Putamen (tissue), 1 donor: ENCODE measurements at places on chromosomes 2 and 18.

DNA sequence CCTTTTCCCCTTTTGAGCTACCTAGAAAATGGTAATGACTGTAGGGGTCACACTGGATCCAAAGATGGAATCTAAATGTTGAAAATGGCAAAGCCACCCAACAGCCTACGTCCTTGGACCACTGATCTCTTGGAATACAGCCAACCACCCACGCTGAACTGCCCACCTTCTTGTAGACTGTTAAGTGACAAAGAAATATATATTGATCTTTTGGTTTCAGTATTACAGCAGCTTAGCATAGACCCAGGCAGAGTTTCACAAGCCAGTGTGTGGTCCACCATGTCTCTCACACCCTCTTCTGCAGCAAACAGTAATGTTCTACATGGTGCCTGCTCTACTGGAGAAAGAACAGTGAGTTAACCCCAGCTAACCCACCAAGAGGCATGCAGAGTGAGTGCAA is 20.2 kb downstream of the CACNB4 start:
- no peak for DNase-seq

DNA sequence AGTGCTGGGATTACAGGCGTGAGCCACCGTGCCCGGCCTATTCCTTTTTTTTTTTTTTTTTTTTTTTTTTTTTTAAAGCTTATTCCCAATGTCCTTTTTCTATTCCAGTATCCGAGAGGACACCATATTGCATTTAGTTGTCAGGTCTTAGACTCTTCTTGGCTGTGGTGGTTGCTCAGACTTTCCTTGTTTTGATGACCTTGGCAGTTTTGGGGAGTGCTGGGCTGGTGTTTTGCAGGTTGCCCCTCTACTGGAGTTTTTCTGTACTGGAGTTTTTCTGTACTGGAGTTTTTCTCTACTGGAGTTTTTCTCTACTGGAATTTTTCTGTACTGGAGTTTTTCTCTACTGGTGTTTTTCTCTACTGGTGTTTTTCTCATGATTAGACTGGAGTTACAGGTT is 149.2 kb downstream of the TANC1 start:
- DNase-seq: no peak

- DNase-seq: no peak
Measured at GRCh38 chr18:58041633-58042032, 2.4 kb upstream of the NEDD4L start.

GRCh38 chr2:41101281-41101680 is 649.4 kb upstream of the SLC8A1 start:
- no peak for DNase-seq

GRCh38 chr2:17821535-17822444 is 5.5 kb downstream of the MSGN1 start:
- no peak for DNase-seq

GRCh38 chr2:201939453-201939941 is 94.2 kb upstream of the FZD7 start:
- DNase-seq: no peak

- peak; percentile 42 for DNase-seq
Measured at GRCh38 chr18:48428475-48429177, 19.4 kb upstream of the ZBTB7C start.

- DNase-seq: no peak
Measured at GRCh38 chr2:200814276-200814815, 2.6 kb downstream of the BZW1 start.

DNA sequence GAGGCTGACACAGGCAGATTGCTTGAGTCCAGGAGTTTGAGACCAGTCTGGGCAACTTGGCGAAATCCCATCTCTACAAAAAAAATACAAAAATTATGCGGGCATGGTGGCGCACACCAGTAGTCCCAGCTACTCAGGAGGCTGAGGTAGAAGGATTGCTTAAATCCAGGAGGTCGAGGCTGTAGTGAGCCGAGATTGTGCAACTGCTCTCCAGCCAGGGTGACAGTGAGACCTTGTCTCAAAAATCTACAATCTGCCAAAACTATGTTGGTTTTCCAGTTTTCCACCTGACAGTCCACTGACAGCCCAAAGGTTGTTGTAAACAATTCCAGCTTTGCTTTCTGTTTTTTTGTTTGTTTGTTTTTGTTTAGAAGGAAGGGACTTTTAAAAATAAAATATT is 51.3 kb downstream of the KCMF1 start:
- DNase-seq: no peak

DNA sequence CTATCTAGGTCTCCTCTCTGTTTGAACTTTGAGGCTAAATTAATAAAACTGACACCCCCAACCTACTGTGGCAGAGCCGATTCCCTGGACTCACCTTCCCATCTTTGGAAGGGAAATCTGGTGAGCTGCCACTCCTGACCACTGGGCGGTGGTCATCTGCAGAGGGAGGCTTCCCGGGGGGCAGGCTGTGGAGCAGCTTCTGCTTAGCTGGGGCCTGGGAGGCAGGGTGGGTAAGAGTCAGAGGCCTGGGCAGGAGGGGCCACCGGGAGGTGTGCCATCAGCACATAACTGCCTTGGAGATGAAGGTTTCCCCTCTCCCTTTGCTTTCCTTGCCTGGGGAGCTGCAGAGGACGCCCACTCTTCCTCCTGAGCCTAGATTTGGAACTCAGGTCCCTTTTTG is 2.3 kb upstream of the NPPC start:
- DNase-seq: no peak

- DNase-seq: no peak
Measured at GRCh38 chr2:49044350-49045079, 109.8 kb downstream of the FSHR start.

GRCh38 chr18:23136326-23137096 is 1.2 kb downstream of the CABLES1 start:
- no peak for DNase-seq

DNA sequence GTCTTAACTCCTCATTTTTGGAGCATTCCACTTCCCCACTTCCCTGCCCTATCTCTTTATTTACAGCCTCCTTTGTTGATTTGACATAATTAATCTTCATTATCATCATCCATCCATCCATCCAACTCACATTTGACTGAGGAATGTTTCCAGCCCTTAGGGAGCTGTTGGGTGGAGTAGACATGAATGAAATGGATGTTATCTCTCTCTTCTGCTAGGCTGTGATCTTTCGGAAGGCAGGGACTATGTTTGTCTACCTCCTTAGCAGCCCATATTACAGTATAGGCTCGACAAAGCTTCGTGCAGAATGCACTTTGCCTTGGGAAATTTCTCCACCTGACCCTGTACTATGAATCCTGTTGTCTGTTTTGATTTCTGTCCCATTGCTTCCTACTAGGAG is 7.7 kb upstream of the EFEMP1 start:
- no peak for DNase-seq

GRCh38 chr2:47535996-47536395 is 133.0 kb downstream of the MSH2 start:
- no peak for DNase-seq

DNA sequence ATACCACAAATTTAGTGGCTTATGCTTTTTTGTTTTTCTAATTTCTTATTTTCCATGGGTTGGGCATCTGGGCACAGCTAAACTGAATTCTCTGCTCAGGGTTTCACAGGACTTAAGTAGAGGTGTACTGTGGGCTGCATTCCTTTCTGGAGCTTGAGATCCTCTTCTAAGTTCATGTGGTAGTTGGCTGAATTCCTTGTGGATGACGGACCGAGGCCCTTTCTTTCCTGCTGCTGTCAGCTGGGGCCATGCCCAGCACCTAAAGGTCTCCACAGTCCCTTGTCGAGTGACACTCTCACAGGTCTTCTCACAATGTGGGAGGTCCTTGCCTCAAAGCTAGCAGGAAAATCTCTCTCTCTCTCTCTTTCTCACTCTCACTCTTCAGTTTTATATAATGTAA is 433.5 kb upstream of the LRATD1 start:
- no peak for DNase-seq

- no peak for DNase-seq
Measured at GRCh38 chr18:58604311-58604710, 24.6 kb downstream of the ALPK2 start.

DNA sequence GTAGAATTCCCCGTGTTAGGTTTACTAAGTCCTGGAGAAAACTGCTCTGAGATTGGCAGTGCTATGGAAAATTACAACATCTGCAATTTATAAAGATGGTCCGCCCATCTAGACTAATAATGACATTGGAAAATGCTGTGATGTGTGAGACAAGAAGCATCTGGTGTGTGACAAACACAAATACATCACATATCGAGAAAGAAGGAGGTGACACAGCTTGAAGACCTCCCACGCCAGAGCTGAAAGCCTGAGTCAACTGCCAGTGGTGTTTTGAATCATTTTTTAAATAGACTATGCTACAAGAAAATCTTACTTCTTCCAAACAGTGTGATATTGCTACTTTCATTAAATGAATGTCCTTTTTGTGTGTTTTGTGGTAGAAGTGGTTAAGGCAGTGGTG is 8.6 kb upstream of the ANO7 start:
- peak; percentile 50 for DNase-seq

GRCh38 chr2:17422061-17422460 is 96.2 kb downstream of the RAD51AP2 start:
- no peak for DNase-seq

- DNase-seq: no peak
Measured at GRCh38 chr18:56992777-56993176, 154.1 kb upstream of the BOD1L2 start.

GRCh38 chr2:7555260-7555659 is 638.0 kb downstream of the RNF144A start:
- DNase-seq: no peak

DNA sequence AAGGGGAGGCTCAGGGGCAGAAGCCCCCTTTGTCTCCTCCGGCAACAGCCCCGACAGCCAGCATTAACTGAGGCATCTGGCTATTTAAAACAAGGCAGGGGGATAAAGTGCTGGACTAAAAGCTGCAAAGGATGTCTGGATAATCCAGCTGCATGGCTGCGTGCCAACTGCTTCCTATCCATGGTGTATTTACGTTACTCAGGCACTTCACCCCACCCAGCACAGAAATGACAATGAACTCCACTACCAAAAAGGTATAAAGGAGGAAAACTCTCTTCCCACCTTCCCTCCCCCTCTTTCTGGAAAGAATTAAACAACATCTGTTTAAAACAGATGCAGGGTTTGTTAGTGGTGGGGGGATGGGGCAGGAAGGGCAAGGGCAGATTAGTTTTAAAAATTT is 82.5 kb downstream of the SPRED2 start:
- DNase-seq: no peak

DNA sequence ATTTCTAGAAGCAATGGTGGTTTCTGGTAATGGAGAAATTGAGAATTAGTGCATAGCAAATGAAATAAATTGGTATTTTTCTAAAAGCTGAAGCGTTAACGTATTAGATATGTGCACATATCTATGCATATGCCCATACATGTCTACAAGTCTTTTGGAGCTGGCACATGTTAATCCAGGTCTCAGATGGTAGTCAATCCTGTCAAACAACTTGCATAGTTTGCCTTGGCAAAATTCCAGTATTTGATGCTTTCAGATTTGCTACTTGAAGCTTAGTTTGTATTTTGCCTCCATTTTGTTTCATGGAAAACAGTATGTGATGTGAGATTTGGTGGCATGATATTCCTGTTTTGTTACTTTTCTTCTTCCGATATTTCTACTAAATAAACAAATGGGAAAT is 304.6 kb downstream of the PARD3B start:
- no peak for DNase-seq

GRCh38 chr2:157932480-157933159 is 56.5 kb upstream of the ACVR1 start:
- no peak for DNase-seq

DNA sequence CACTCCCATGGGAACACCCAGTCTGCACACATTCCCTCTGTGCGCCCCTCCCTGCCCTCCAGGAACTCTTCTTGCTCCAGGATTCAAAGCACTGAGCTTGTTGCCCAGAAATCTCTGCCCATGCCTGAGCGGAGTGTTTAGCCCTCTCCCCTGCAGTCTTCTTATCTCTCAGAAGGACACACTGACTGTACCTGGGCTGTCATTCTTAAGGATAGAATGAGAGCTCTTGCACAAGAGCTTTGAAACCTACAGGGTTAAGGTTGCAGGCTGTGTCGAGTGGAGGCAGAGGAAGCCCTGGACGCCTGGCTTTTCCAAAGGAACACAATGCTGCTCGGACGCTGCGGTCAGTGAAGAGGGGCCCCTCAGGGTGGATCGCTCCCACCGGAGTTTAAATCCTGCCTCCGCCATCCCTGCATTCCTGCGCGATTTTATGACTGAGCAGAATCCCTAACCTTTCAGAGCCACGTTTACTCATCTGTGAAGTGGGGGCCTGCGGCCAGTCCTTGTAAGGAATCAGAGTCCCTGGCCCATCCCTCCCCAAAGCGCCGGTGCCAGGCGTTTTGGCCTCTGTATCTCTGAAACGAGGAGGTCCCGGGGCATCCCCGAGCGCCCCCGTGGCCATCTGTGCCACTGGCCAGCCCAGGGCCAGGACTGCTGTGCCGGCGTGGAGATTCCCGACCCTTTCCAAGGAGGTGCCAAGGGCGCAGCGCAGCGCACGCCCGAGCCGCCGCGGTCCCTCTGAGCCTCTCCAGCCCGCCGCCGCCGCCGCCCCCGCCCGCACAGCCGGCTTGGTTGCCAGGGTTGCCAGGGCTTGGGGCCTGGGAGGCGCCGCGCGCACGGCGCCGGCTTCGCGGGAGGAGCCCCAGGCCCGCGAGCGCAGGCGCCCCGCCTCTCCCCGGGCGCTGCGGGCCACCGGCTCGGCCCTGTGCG is 58.9 kb downstream of the FAM168B start:
- no peak for DNase-seq

DNA sequence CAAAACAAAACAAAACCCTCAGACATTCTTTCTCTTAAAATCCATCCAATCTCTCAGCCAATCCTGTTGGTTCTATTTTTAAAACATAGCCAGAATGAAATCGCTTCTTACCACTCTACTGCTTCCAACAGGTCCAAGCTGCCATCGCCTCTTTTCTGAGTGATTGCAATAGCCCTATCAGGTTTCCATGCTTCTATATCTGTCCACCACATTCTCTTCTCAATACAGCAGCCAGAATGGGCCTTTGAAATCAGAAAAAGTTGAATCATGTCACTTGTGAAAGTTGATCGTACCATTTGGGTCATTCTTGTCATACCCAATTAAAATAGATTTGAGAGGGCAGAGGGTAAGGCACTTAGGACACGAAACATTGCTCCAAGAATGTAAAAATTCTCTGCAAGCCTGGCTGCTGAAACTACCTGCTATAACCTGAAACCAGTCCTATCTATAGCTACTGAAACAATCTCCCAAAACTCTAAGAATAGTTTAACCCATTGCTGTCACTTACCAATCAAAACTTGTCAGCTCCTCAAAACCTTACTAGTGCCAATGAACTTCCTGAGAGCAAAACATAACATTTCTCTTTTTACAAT is 3.3 kb upstream of the MTLN start:
- DNase-seq: no peak

DNA sequence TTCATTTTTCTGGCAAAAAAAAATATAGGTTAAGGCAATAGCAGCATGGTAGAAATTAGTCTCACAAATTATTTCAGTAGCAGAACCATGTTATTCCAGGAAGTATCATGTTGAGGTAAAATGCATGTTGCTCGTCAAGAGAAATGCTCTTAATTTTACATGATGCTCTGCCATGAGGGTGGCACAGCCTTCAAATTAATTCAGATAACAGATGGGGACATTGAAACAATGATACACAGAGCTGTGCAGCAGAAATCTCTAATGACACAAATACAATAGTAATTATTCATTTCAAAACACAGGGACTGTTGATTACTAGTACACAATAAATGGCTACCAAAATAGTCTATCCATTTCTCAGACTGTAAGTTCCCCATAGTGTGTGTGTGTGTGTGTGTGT is 24.8 kb downstream of the GAREM1 start:
- DNase-seq: no peak

GRCh38 chr18:42268798-42269197 is 313.8 kb downstream of the PIK3C3 start:
- no peak for DNase-seq

- DNase-seq: no peak
Measured at GRCh38 chr2:220078439-220078838, 451.0 kb downstream of the SLC4A3 start.

GRCh38 chr2:70354264-70354949 is 52.5 kb upstream of the FAM136A start:
- DNase-seq: no peak
